ENCODE measurements at places on chromosomes 2 and 18. TPM values are rescaled to one million over a fixed set of nuclear protein-coding genes. Genes with fewer than 3 reads are reported as not detected.

GAD1 gene
- total RNA-seq: 1.6 TPM

C2orf81 gene
- 3.7 TPM for total RNA-seq

ALPI gene
- not detected for total RNA-seq

UPP2 gene
- total RNA-seq: not detected

CRYBA2 gene
- not detected for total RNA-seq

TMEM17 gene
- total RNA-seq: not detected

VWC2L gene
- not detected for total RNA-seq
